ENCODE measurements at places on chromosomes 2 and 18. TPM values are rescaled to one million over a fixed set of nuclear protein-coding genes. Genes with fewer than 3 reads are reported as not detected.

Gene OXER1
- total RNA-seq = 0.13 TPM

Gene C18orf54
- 5.5 TPM for total RNA-seq

Gene KHK
- total RNA-seq = 0.65 TPM

Gene IMPACT
- total RNA-seq = 48.9 TPM

Gene DLX2
- total RNA-seq = 0.22 TPM

Gene DLX1
- total RNA-seq = not detected

Gene FNDC4
- total RNA-seq = 25.1 TPM

Gene SERPINB12
- not detected for total RNA-seq

Gene PLCD4
- total RNA-seq = 14.2 TPM

Gene MBD1
- total RNA-seq = 37.8 TPM

Gene MERTK
- total RNA-seq = 0.65 TPM

Gene LYPD6
- 0.52 TPM for total RNA-seq

Gene FSHR
- total RNA-seq = 0.11 TPM

Gene PCARE
- not detected for total RNA-seq

Gene PRADC1
- 12.0 TPM for total RNA-seq

Gene LBH
- total RNA-seq = 379 TPM
